Lung microvascular endothelial cell (primary cell): ENCODE measurements at places on chromosomes 7 and 10. TPM values are rescaled to one million over a fixed set of nuclear protein-coding genes. Genes with fewer than 3 reads are reported as not detected.

The TMEM236 gene
- 0.65 and 0.79 TPM in 2 replicates for total RNA-seq

The ASB10 gene
- total RNA-seq: not detected in 2 replicates

The BEND7 gene
- 5.0 and 7.1 TPM in 2 replicates for total RNA-seq

The FAM24B gene
- total RNA-seq: 0.60 and 3.5 TPM in 2 replicates

The BUD31 gene
- 73.0 and 75.0 TPM in 2 replicates for total RNA-seq

The PRR15 gene
- total RNA-seq: under 0.01 TPM in 1 of 2 replicates, not detected in the other

The PPP1R3C gene
- 0.20 and 0.44 TPM in 2 replicates for total RNA-seq

The C10orf143 gene
- 0.22 and 0.40 TPM in 2 replicates for total RNA-seq

The CROT gene
- 2.2 and 3.5 TPM in 2 replicates for total RNA-seq

The ZNF511 gene
- 16.8 and 24.8 TPM in 2 replicates for total RNA-seq

The NUDT5 gene
- 34.4 and 37.3 TPM in 2 replicates for total RNA-seq

The TRIP6 gene
- 36.4 and 41.3 TPM in 2 replicates for total RNA-seq

The ST8SIA6 gene
- 0.20 and 0.87 TPM in 2 replicates for total RNA-seq

The VWC2 gene
- total RNA-seq: not detected in 2 replicates

The C10orf62 gene
- not detected in 2 replicates for total RNA-seq

The TSPAN13 gene
- 45.1 and 74.6 TPM in 2 replicates for total RNA-seq

The NUP205 gene
- 27.8 and 31.2 TPM in 2 replicates for total RNA-seq

The MPP7 gene
- total RNA-seq: 1.3 and 21.6 TPM in 2 replicates

The UTF1 gene
- total RNA-seq: not detected in 2 replicates

The OR6B1 gene
- total RNA-seq: not detected in 2 replicates

The TSPAN15 gene
- 49.2 and 118 TPM in 2 replicates for total RNA-seq

The CHN2 gene
- total RNA-seq: 0.44 and 0.79 TPM in 2 replicates

The RASA4B gene
- 1.4 and 1.7 TPM in 2 replicates for total RNA-seq

The IDI2 gene
- total RNA-seq: not detected in 2 replicates

The TMEM273 gene
- total RNA-seq: 4.8 and 6.1 TPM in 2 replicates

The COL17A1 gene
- under 0.01 and 0.44 TPM in 2 replicates for total RNA-seq

The CYP2C19 gene
- not detected in 2 replicates for total RNA-seq
